ENCODE measurements at places on chromosomes 4 and X. TPM values are rescaled to one million over a fixed set of nuclear protein-coding genes. Genes with fewer than 3 reads are reported as not detected.

Gene HPGDS
- total RNA-seq: not detected

Gene CRMP1
- 0.54 TPM for total RNA-seq

Gene TDO2
- not detected for total RNA-seq

Gene AIFM1
- total RNA-seq: 36.2 TPM

Gene CT45A5
- total RNA-seq: not detected

Gene SHROOM2
- total RNA-seq: not detected

Gene CCDC160
- total RNA-seq: 0.17 TPM

Gene CYSLTR1
- 58.0 TPM for total RNA-seq

Gene TLR10
- 0.37 TPM for total RNA-seq

Gene NHSL2
- 1.2 TPM for total RNA-seq

Gene NSG1
- total RNA-seq: 1.1 TPM

Gene USP27X
- 1.7 TPM for total RNA-seq

Gene UNC5C
- not detected for total RNA-seq

Gene ATP11C
- 13.8 TPM for total RNA-seq

Gene DUSP9
- not detected for total RNA-seq

Gene FAM199X
- 13.4 TPM for total RNA-seq

Gene PRRG3
- not detected for total RNA-seq

Gene CPE
- total RNA-seq: not detected

Gene LARP7
- 45.8 TPM for total RNA-seq

Gene ATOH1
- total RNA-seq: not detected

Gene SLBP
- 99.1 TPM for total RNA-seq

Gene FOXR2
- not detected for total RNA-seq

Gene NPNT
- total RNA-seq: not detected

Gene TENT5D
- not detected for total RNA-seq

Gene CSAG3
- 7.4 TPM for total RNA-seq

Gene VEGFC
- not detected for total RNA-seq

Gene PTPN13
- 0.88 TPM for total RNA-seq

Gene TCEAL2
- total RNA-seq: not detected

Gene MAOA
- total RNA-seq: 0.39 TPM

Gene ASMT
- total RNA-seq: not detected

Gene PLAC1
- total RNA-seq: not detected

Gene SUPT20HL1
- total RNA-seq: not detected

Gene ZNF41
- total RNA-seq: 10.9 TPM

Gene RAB33A
- total RNA-seq: 24.7 TPM

Gene PGAM4
- 0.83 TPM for total RNA-seq

Gene FGF16
- total RNA-seq: not detected

Gene SAGE1
- total RNA-seq: not detected

Gene SFRP2
- total RNA-seq: not detected

Gene KIAA1210
- total RNA-seq: not detected

Gene GC
- total RNA-seq: not detected

Measured in T-helper 1 cell treated with Interleukin-12 subunit alpha and Interleukin-12 subunit beta and Interleukin-4 antibody, amounts not matched to agents 30 ng/mL and 1 ng/mL, for 36 hours (primary cell).